H1 (cell line): ENCODE measurements at places on chromosomes 3 and 15. TPM values are rescaled to one million over a fixed set of nuclear protein-coding genes. Genes with fewer than 3 reads are reported as not detected.

ITPKA gene
- total RNA-seq = 0.67 and 0.99 TPM in 2 replicates

SLTM gene
- total RNA-seq = 143 and 149 TPM in 2 replicates

FBLN2 gene
- 15.5 and 17.4 TPM in 2 replicates for total RNA-seq

CEP19 gene
- total RNA-seq = 1.3 and 1.6 TPM in 2 replicates

DGKG gene
- 0.30 TPM in 1 of 2 replicates, not detected in the other for total RNA-seq

GOLGA6L7 gene
- not detected in 2 replicates for total RNA-seq

GRAMD1C gene
- total RNA-seq = 1.3 and 2.1 TPM in 2 replicates

CDHR4 gene
- 0.50 and 0.54 TPM in 2 replicates for total RNA-seq

UBAP1L gene
- total RNA-seq = 1.3 and 1.7 TPM in 2 replicates

CHRNA7 gene
- 7.5 and 9.1 TPM in 2 replicates for total RNA-seq

THOC7 gene
- 69.5 and 74.0 TPM in 2 replicates for total RNA-seq

GRCh38 chr15:68465861-68466560 lies 34.0 kb upstream of the ITGA11 start:
- no peak overlapping the region for H3K27ac ChIP-seq
- DNase-seq = no peak
- H3K4me3 ChIP-seq = no peak overlapping the region
- H3K27me3 ChIP-seq = no peaks in the 10 kb centered on the region; the same call in 1 of the 2 replicates
- H3K4me1 ChIP-seq = no peaks in the 10 kb centered on the region
- H3K36me3 ChIP-seq = no peaks in the 10 kb centered on the region

- H3K4me3 ChIP-seq = no peak overlapping the region
- no peaks in the 10 kb centered on the region for H3K36me3 ChIP-seq
- H3K27ac ChIP-seq = no peak overlapping the region
- no peaks in the 10 kb centered on the region for H3K27me3 ChIP-seq
- DNase-seq = no peak
Observed at GRCh38 chr15:91942720-91943394, 89.3 kb downstream of the SLCO3A1 start.

DNA sequence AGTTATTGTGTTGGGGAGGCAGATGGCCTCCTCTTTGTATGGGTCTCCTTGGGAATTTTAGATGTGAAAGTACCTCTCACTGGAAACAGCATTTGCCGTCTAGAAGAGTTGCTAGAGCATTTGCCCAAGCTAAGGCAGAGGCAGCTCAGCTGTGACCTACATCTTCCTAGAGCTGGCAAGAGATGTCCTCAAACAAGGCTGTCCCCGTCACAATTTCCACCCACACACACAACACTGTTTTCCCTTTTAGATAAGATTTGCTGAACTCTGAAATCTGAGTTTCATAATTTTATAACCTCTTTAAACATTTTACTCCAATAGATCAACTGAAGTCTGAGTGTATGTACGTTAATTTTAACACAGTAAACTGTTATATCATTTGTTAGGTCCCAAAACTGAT lies 352.6 kb downstream of the EPHB1 start:
- no peaks in the 10 kb centered on the region for H3K27me3 ChIP-seq
- no peaks in the 10 kb centered on the region for H3K36me3 ChIP-seq
- no peak for DNase-seq
- H3K4me1 ChIP-seq = no peaks in the 10 kb centered on the region
- no peak overlapping the region for H3K27ac ChIP-seq
- H3K4me3 ChIP-seq = no peak overlapping the region

- no peak overlapping the region for H3K4me3 ChIP-seq
- no peaks in the 10 kb centered on the region for H3K36me3 ChIP-seq
- H3K27me3 ChIP-seq = no peaks in the 10 kb centered on the region
- no peak overlapping the region for H3K27ac ChIP-seq
- H3K4me1 ChIP-seq = no peaks in the 10 kb centered on the region
Observed at GRCh38 chr3:166123576-166123975, 286.4 kb upstream of the BCHE start.

DNA sequence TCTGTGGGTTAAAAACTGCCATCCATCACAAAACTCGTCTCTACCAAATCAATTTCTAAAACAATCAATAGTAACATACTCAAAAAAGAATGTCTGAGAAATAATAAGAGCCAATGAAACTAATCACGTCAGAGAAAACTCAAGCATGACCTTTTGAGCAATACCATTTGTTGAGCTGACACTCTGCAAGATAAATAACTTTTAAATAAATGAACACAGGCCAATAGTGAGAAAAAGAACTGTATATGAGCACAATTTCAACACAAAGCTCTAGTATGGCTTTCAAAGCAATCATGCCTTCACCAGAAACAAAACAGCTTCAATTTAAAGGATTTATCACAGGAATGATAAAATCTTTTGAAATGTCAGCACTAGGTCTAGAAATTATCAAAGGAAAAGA lies 249.2 kb upstream of the SETMAR start:
- no peak overlapping the region for H3K4me3 ChIP-seq
- DNase-seq = no peak
- H3K36me3 ChIP-seq = no peaks in the 10 kb centered on the region
- no peaks in the 10 kb centered on the region for H3K4me1 ChIP-seq
- H3K27me3 ChIP-seq = no peaks in the 10 kb centered on the region

- no peak overlapping the region for H3K4me3 ChIP-seq
- H3K27ac ChIP-seq = no peak overlapping the region
- H3K27me3 ChIP-seq = no peaks in the 10 kb centered on the region
- no peak for DNase-seq
Observed at GRCh38 chr3:58079773-58080172, 71.6 kb downstream of the FLNB start.

GRCh38 chr3:157119369-157119951 lies 40.5 kb downstream of the CCNL1 start:
- no peaks in the 10 kb centered on the region for H3K4me1 ChIP-seq
- no peak for DNase-seq
- no peaks in the 10 kb centered on the region for H3K27me3 ChIP-seq
- H3K36me3 ChIP-seq = no peaks in the 10 kb centered on the region
- H3K27ac ChIP-seq = no peak overlapping the region
- H3K4me3 ChIP-seq = no peak overlapping the region

- H3K36me3 ChIP-seq = no peaks in the 10 kb centered on the region
- H3K27me3 ChIP-seq = no peaks in the 10 kb centered on the region
- DNase-seq = no peak
- no peak overlapping the region for H3K4me3 ChIP-seq
- no peak overlapping the region for H3K27ac ChIP-seq
- no peaks in the 10 kb centered on the region for H3K4me1 ChIP-seq
Observed at GRCh38 chr3:111531446-111531845, 10.6 kb upstream of the CD96 start.

DNA sequence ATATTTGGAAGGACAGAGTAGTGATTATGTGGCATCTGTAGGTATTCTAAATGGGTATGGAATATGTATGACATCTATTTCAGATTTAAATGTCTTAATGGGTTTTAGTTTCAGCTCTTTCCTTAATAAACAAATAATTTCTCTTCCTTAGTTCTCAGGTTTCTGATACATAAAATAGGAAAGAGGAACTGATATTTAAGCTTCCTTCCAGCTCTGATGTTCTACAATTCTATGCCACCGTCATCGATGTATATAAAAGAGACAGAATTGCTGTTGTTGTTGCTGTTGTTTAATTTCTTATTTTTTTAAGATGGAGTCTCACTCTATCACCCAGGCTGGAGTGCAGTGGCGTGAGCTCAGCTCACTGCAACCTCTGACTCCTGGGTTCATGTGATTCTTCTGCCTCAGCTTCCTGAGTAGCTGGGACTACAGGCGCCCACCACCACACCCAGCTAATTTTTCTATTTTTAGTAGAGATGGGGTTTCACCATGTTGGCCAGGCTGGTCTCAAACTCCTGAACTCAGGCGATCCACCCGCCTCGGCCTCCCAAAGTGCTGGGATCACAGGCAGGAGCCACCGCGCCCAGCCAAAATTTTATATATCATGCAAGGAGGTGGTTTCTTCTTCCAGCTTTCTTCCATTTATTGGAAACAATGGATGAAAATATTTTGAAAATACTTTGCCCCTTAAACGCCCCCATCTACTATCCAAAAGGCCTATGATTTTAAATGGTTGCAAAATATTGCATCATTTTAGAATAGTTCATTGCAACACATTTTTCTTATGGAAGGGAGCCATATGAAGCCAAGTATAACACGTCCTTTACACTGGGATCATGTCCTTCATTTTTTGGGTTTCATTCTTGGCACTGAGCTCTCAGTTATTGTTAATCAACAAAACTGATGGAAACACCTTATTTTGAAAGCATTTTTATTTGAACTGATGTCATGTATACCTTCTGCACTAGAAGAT lies 13.9 kb upstream of the C15orf61 start:
- no peaks in the 10 kb centered on the region for H3K27me3 ChIP-seq
- no peak overlapping the region for H3K27ac ChIP-seq
- H3K4me1 ChIP-seq = peaks cover 4% of the 10 kb centered on the region; the same call in 1 of the 2 replicates
- H3K4me3 ChIP-seq = no peak overlapping the region
- DNase-seq = no peak

GRCh38 chr3:22377421-22377820 lies 626.4 kb upstream of the ZNF385D start:
- no peak overlapping the region for H3K27ac ChIP-seq
- H3K4me1 ChIP-seq = no peaks in the 10 kb centered on the region
- H3K36me3 ChIP-seq = no peaks in the 10 kb centered on the region
- DNase-seq = no peak
- no peak overlapping the region for H3K4me3 ChIP-seq

DNA sequence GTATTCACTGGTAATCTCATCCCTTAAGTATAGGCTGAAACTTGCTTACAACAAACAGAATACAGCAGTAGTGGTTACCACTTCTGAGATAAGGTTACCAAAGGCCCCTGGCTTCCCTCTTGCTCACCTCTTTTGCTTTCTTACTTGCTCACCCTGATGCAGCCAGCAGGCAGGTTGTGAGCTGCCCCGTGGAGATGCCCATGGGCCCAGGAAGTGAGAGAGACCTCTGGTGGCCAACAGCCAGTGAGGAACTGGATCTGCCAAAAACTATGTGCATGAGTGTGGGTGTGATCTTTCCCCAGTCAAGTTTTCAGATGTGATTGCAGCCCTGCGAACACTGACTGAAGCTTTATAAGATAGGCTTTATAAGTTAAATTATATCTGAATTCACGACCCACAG lies 48.7 kb downstream of the NMNAT3 start:
- H3K36me3 ChIP-seq = no peaks in the 10 kb centered on the region
- H3K4me1 ChIP-seq = peaks cover 4% of the 10 kb centered on the region
- no peaks in the 10 kb centered on the region for H3K27me3 ChIP-seq
- DNase-seq = no peak

GRCh38 chr3:32176989-32177701 lies 61.3 kb upstream of the CMTM8 start:
- H3K4me1 ChIP-seq = no peaks in the 10 kb centered on the region
- H3K27ac ChIP-seq = no peak overlapping the region
- peak; percentile 84 for DNase-seq
- H3K27me3 ChIP-seq = no peaks in the 10 kb centered on the region
- no peak overlapping the region for H3K4me3 ChIP-seq

DNA sequence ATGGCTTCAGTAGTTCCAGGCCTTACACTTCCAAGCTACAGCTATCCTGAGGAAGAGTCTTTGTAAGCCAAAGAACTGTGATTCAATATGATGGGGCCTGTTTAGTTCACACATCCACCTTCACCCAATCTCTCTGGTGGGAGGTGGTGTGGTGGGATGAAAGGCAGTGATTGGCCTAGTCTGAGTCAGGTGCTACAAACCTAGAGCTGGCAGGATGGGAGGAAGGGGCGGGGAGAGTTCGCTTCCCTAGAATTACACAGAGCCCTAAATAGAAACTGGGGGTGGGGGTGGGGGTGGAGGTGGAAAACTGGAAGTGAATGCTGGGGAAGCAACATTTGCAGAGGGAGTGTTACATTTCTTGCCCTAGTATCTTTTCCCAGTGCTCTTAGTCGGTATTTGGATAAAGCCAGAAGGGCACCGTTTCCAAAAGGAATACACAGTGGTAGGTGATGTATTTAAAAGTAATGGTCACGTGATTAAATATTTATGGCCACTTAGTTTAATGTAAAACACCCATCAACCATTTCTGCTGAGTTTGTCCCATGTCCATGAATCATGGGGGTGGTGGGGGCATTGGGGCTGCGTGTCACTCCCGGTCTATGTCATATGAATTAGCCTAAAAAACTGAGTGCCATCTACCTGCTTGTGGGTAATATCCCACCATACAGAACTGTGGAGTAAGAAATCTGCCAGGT lies 247.6 kb upstream of the PROK2 start:
- DNase-seq = no peak
- no peaks in the 10 kb centered on the region for H3K36me3 ChIP-seq
- no peak overlapping the region for H3K27ac ChIP-seq
- no peak overlapping the region for H3K4me3 ChIP-seq
- no peaks in the 10 kb centered on the region for H3K27me3 ChIP-seq
- peaks cover 6% of the 10 kb centered on the region for H3K4me1 ChIP-seq

- no peak for DNase-seq
- H3K27me3 ChIP-seq = no peaks in the 10 kb centered on the region; the same call in 1 of the 2 replicates
- H3K36me3 ChIP-seq = no peaks in the 10 kb centered on the region
Observed at GRCh38 chr15:83512459-83512858, 65.3 kb downstream of the SH3GL3 start.

GRCh38 chr15:45921978-45922377 lies 287.1 kb downstream of the SQOR start:
- H3K4me3 ChIP-seq = no peak overlapping the region
- no peak for DNase-seq
- no peaks in the 10 kb centered on the region for H3K27me3 ChIP-seq
- H3K27ac ChIP-seq = no peak overlapping the region
- H3K4me1 ChIP-seq = no peaks in the 10 kb centered on the region

- H3K4me3 ChIP-seq = no peak overlapping the region
- no peaks in the 10 kb centered on the region for H3K4me1 ChIP-seq
- no peaks in the 10 kb centered on the region for H3K27me3 ChIP-seq
Observed at GRCh38 chr3:39592311-39593050, 125.0 kb downstream of the MOBP start.
